Stomach (tissue), 19 donors: ENCODE measurements at places on chromosomes 2 and 18. TPM values are rescaled to one million over a fixed set of nuclear protein-coding genes. Genes with fewer than 3 reads are reported as not detected.

RIT2 gene
- not detected for total RNA-seq

GRCh38 chr18:28407681-28408080 lies 230.8 kb upstream of the CDH2 start:
- DNase-seq = no peak

FOXI3 gene
- not detected for total RNA-seq

OR6B2 gene
- not detected for total RNA-seq

GRCh38 chr2:236956031-236956618 lies 129.6 kb upstream of the COPS8 start:
- no peak for DNase-seq

DNA sequence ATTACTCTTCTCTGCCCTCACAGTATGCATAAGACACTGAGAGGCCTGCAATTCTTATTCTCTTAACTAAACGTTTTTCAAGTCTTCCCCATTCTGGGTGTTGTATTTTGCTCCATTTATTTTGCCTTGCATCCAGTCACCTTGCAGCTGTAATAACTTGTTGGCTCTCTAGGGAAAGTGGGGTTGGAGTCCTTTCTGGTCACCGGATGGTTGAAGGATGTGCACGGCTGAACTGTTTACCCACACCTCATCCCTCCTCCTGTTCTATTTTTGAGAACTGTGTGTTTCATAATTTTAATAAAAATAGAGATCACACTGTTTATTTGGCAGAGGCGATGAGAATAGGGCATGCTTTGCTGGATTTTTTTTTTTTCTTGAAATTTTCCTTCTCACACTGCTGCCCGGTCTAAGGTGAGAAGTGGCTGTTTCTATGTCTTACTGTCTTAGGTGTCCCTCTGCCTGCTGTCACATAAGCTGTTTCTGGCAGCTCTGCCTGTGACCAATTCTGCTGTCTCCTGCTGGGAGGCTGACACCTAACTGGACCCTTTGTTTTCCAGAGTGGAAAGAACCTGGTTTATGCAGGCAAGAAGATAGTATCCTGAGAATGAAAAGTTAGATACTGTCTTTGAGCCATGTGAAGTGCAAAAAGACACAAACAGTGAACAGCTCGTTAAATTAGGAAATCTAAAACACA lies 342.6 kb downstream of the DPP10 start:
- DNase-seq = no peak

GRCh38 chr2:118049140-118049815 lies 35.4 kb upstream of the CCDC93 start:
- no peak for DNase-seq

- DNase-seq = no peak
Measured at GRCh38 chr2:33111002-33111446, 164.3 kb downstream of the LTBP1 start.
